ENCODE measurements at places on chromosomes 2 and 18.

- DNase-seq, result no peak
These were observed 14.0 kb downstream of the PSD4 start for GRCh38 chr2:113187771-113188170.

- DNase-seq, result no peak
These were observed 39.5 kb downstream of the NIFK start for GRCh38 chr2:121697108-121697631.

DNA sequence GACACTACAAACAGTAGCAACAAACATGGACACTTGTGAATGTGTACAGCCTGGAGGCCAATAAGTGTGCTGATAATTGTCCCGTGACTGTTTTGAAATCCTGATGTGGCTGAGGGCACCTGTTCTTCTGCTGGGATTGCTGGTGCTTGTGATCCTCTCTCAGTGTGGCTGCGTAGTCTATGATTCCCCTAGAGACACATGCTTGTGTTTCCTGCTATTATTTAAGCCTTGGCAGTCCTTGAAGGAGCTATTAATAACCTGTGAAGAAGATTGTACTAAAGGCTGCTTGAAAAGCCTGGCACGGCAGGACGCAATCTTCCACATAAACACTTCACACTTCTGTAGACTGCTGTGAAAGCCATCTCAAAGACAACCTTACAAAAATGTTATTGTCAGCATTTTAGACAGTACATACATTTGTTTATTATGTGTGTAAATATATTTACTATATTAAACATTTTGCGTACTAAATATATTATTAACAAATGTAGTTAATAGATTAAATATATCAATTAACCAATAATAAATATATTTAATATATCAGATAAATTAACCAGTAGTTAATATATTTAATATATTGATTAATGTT lies 71.4 kb downstream of the GALR1 start:
- no peak for DNase-seq

- no peak for DNase-seq
These were observed 8.9 kb downstream of the TFPI start for GRCh38 chr2:187545238-187545751.

DNA sequence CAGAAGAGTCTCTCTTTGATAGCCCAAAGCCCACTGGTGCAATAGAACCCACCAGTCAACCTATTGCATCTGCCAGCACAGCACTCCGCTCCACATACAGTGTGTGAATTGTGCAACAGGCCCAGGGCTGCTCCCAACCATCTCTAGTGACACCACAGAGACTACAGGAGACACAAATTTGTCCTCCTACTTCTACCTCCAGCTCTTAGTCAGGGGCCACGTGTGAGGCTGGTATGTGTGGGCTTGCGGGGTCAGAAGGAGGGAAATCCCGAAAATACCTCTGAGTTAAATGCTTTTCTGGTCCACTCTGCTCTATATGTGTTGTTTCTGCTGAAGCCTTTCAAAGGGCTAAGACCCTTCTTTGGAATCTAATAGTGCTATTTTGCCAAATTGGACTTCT lies 18.0 kb downstream of the DGUOK start:
- DNase-seq, result no peak

DNA sequence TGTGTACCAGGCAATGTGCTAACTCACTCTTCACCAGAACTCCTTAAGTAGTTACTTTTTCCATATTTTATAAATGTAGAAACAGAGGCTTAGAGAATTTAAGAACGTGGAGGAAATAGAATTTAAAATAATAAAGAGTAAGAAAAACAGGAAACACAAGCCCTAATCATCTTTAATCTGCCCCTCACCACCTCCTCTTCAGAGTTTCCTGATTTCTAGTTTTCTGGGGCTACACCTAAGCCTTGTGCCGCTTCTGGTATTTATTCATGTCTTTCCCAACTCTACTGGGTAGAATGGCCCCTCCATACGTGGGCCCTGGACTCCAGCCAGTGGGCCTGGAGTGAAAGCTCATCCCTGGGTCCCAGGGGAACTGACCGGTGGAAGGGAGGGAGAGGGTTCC lies 85.4 kb downstream of the RTN4 start:
- DNase-seq, result no peak

GRCh38 chr2:3633982-3634595 lies 23.9 kb upstream of the ALLC start:
- DNase-seq, result peak; percentile 61

DNA sequence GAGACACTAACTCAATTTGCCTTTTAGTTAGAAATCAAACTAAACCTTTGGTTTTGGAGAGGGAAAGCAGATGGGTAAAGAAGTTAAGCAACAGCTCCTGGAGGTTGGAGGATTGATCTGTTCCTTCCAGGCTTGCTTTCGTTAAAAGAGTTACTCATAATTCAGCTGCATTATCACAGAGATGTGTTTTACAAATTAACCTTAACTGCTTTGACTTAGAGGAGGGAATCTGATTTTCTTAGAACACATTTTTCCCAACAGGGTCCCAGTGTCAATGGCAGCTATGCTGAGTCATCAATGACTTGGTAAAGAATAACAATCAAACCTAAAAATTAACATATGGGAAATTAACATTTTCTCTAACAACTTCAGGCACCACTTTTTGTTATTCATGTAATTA lies 113.4 kb downstream of the COPS8 start:
- no peak for DNase-seq

DNA sequence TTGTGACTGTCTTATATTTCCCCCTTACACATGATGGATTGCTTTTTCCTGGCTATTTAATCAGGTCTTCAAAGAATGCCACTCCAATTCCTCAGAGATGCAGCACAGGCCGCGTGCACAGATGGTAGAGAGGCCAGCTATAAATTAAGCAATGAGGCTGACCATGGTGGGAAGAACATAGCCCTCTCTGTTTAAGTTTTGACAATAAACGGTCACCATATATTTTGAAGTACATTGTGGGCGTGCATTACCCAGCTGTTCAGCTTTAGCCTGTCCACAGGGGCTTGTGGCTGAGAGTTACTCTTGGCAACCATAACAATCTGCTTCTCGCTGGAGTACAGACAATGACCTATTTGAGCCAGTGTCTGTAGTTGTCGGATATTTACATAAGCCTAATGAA lies 730.8 kb downstream of the DCC start:
- no peak for DNase-seq

DNA sequence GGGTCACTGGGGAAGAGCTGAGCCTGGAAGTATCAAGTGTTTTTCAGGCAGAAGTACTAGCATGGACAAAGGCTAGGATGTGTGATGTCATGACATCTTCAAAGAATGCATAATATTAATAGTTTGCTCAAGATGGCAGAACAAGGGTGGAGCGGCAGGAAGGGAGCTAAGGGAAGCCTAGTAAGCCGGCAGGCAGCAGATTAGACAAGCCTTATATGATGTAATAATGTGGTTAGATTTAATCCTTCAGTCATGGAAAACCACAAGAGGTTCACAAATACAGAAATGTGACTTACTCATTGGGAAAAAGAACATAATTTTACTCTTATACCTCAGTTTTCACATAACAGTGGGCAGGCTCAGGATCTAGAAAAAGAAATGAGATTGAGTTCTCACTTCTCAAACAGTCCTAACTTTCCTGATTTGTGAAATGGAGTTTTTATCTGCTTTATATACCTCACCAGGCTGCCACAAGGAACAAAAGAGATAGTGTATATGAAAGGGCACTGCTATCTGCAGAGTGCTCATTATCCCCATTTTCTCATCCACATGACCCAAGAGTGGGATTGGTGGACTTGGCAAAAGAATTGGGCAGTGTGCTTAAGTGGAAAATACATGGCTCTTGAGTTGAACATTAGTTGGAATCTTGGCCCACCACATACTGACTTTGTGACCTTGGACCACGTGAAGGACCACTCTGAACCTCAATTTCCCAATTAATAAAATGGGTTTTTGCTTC lies 89.1 kb upstream of the LHCGR start:
- DNase-seq, result no peak

- DNase-seq, result no peak
These were observed 30.5 kb upstream of the PLB1 start for GRCh38 chr2:28465148-28465885.

- no peak for DNase-seq
These were observed 411.1 kb upstream of the LRATD1 start for GRCh38 chr2:14221466-14221865.

DNA sequence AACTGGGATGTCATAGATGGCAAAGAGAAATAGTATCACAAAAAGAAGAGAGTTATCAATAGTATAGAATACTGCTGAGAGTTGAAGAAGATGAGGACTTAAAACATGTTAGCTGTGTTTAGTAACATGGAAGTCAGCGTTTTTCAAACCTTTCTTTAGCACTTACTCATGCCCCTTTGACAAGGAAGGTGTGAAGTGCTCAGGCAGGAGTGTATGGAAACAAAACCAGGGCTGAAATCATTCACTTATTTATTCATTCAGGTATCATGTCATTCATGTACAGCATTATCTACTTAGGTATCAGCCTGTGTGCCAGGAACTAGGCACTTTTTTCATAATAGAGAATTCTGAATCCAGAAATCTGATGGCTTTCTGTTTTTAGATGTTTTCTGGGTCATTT lies 27.2 kb downstream of the CD28 start:
- DNase-seq, result no peak

- no peak for DNase-seq
These were observed 107.5 kb downstream of the MSTN start for GRCh38 chr2:189954989-189955388.

DNA sequence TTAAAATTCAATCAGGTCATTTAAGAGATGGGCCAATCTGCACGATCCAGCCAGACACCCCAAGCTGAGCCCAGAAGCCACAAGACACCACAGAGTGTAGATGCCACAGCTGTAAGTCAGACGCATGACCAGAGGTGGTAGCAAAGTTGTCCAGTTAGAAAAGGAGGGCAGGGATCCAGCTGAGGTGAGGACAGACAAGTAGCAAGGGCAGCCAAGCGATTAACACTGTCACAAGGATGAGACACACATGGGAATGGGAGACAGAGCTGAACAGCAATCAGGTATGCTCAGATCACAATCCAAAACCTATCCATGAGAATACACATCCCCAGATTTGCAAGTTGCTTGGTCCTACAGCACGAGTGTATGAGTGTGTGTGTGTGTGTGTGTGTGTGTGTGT lies 143.4 kb upstream of the STK17B start:
- DNase-seq, result no peak

- DNase-seq, result no peak
These were observed 70.2 kb upstream of the PIEZO2 start for GRCh38 chr18:11219571-11219970.

- DNase-seq, result no peak
These were observed 315.9 kb upstream of the ZEB2 start for GRCh38 chr2:144835634-144836350.

GRCh38 chr2:66462501-66462825 lies 27.5 kb downstream of the MEIS1 start:
- DNase-seq, result no peak

DNA sequence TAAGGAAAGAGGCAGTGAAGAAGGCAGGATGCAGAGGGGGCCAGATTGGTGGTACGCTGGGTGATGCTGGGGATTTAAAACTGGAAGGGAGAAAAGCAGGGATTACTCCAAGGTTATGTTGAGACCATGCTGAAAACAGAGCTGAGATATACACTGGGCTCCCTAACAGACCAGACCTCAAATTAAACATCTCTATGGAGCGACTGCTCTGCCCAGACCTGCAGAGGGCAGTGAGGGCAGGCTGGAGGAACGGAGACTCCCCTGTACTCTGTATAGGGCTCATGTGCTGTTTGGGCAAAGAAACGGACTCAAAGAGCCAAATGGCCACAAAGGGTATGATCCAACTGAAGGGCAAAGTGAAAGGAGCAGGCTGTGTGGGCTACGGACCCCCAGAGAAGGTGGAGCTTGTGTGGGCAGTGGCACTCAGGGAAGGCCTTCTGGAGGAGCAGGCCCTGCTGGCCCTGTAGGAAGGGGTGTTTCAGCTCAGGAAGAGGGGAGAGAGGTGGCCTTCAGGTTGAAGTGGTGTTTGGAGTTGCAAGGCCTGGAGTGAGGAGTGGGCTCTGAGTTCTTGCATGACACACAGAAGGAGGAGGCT lies 4.8 kb upstream of the CELF4 start:
- DNase-seq, result no peak

DNA sequence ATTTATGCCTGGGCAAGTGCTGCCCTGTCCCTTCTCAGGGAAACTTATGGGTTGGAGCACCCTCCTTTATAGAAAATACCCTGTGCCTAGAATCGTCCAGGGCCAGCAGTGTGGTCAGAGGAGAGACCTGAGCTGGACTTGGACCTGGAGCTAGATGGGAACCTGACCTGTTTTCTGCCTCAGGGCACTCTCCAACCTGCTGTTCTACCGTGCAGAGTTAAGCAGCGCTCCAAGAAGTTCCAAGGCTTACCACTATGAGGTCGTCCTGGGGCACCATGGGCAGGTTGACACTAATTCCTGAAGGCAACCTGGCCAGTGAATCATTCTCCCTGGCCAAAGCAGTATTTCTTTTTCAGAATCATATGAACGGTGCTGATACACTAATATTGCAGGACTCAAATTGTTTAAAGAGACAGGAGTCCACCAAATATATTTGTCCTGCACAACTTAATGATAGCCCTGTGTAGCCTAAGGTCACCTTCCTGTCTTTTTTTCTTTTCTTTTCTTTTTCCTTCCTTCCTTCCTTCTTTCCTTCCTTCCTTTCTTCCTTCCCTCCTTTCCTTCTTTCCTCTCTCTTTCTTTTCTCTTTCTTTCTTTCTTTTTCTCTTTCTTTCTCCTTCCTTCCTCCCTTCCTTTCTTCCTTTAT lies 455.4 kb upstream of the HNMT start:
- no peak for DNase-seq

DNA sequence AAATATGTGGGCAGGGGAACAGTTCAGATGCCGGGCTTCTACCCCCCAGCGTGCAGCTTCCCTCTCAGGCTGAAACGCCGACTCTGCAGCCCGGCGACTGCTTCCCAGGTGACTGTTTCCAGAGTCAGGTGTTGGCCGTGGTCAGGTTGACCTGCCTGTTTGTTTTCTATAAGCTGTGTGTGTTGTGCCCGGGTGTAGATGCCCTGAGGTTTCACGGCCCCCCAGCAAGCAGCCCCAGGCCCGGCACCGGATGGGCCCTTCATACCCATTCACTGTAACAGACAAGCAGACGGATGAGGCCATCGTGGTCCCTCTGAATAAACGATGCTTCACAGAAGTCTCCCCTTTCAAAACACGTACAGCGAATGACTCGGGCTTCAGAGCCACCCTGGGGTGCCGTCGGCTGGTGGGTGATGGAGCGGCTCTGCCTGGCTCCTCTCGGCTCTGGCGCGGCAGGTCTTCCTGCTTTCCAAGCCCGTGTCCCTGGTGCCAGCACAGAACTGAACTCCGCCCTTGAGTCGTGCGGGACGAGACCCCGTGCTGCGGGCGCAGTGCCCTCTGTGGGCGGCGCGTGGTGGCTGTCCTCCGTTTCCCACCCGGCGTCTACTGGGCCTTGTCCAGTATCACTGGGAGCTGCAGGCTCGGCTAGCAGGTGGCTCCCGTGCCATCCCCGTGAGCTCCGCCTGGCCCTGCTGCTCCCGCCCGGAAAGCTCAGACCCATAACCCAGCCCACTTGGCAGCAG lies 15.0 kb upstream of the KCNG2 start:
- DNase-seq, result no peak

DNA sequence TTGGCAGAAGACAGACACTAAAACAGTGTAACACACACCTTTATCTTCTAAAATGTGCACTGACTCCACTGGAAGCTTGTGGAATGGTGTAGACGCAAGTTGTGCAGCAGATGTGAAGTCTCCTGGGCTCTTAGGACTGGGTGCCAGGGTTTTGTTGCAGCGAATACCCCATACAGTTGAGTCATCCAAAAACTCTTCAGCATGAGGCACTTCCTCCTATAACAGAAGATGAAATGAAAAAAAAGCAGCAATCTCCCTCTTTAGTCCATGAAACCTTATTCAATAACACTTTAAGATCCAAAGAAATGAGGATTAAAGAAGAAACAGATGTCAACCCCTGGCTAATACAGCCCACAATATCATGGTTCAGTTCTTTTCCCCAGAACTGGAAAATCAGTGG lies 22.2 kb downstream of the BUB1 start:
- no peak for DNase-seq
